T-helper 22 cell (primary cell): ENCODE measurements at places on chromosomes 5 and 9.

- DNase-seq, result no peak
Observed at GRCh38 chr9:136090768-136091581, 4.1 kb downstream of the NACC2 start.

DNA sequence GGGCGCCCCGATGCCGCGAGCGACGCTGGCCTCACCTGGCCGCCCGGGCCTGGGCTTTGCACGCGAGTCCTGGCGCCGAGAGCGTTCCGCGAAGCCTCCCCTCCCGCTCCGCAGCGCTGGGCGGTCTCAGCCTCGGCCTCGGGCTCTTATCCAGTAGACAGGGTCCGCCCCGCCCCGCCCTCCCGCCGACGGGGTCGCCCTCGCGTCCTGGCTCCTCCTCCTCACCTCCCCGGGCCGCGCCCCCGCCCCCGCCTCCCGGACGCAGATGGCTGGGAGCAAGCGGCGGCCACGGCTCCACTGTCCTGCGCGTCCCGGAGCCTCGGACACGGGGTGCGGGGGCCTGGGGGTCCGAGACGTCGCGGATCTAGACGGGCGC lies at the start of gene SLC6A3:
Gene SLC6A3, minus strand, starts transcription at position 128 of the 376 bp plus-strand sequence. CDS start 2,243 bp downstream, outside the sequence.
- no peak for DNase-seq

DNA sequence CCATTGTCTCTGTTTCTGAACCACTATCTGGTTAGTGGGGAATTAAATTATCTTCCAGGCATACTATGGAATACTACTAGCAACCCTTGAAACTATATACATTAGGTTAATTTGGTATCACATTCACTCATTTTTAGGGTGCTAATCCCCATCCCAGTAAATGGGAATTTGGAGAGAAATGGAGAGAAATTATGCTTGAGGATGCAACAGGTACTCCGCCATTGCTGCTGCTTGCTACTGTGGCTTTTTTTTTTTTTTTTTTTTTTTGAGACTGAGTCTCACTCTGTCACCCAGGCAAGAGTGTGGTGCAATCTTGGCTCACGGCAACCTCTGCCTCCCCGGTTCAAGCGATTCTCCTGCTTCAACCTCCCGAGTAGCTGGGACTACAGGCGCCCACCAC lies 66.1 kb downstream of the AK8 start:
- no peak for DNase-seq

GRCh38 chr5:33817301-33817700 lies 74.5 kb downstream of the ADAMTS12 start:
- no peak for DNase-seq

- DNase-seq, result no peak
Observed at GRCh38 chr5:9786380-9787360, 156.5 kb upstream of the TAS2R1 start.

GRCh38 chr5:29833394-29833793 lies 1360.1 kb upstream of the CDH6 start:
- no peak for DNase-seq

GRCh38 chr9:3215658-3216057 lies 310.1 kb downstream of the RFX3 start:
- DNase-seq, result no peak

- no peak for DNase-seq
Observed at GRCh38 chr5:68053202-68053601, 162.4 kb upstream of the PIK3R1 start.

- no peak for DNase-seq
Observed at GRCh38 chr9:81687521-81688261, 1.7 kb downstream of the TLE1 start.

- no peak for DNase-seq
Observed at GRCh38 chr5:116371935-116372334, 202.7 kb downstream of the SEMA6A start.

- DNase-seq, result no peak
Observed at GRCh38 chr5:35860686-35861085, 4.0 kb downstream of the IL7R start.

GRCh38 chr9:81363916-81364480 lies 325.3 kb downstream of the TLE1 start:
- DNase-seq, result no peak

DNA sequence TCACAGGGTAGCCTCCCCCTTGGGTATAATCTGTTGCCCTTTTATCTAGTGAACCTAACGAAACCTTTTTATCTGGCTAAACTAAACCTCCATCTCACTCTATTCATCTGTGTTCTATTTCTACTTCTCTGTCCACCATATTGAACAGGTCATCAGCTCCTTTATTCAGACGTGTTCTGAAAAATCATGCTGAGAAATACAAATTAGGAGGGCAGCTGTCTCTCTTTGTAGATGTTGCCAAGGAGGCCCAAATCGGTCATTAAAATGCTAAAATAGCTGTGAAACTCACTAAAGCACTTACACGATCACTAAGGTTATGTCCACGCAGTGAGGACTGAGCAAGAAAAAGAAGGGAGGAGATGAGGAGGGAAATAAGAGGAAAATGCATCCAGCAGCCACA lies 115.6 kb upstream of the RETREG1 start:
- DNase-seq, result no peak

DNA sequence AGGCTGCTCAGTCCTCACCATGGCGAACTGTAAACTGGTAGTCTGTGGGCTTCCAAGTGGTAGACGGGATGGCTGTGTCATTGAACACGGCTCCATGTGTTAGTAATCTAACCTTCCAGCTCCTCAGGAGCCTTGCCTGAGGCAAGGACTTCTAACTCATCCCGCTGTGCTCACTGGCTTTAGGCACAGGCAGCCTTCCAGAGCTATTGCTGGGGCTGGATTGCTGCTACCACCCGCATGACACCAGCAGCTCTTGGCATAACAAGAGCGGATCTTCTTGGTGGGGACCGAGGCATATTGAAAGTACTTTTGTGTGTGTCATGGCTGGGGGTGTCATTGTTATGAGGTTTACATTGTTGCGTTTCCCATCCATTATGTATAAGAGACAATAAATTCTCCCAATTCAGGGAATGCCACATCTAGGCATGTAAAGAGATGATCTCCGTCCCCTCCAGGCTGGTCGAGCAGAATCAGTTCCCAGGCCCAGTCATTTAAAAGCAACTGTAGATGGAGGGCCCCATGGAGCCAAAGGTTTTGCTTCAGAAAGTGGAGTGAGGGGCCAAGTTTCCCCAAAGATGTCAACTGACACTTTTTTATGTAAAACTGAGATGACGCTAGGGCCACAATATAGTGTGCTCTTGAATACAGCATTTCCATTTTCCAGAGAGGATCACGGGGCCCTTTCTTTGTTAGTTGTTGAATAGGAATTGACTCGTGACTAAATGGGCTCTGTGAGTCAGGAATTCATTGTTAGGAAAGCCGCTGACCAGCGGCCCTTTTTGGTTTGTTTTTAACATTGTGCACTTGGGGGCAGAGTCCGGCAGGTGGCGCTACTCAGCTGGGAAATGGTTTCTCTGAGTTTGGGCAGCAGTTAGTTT lies 759.5 kb downstream of the TAF11L14 start:
- DNase-seq, result no peak

DNA sequence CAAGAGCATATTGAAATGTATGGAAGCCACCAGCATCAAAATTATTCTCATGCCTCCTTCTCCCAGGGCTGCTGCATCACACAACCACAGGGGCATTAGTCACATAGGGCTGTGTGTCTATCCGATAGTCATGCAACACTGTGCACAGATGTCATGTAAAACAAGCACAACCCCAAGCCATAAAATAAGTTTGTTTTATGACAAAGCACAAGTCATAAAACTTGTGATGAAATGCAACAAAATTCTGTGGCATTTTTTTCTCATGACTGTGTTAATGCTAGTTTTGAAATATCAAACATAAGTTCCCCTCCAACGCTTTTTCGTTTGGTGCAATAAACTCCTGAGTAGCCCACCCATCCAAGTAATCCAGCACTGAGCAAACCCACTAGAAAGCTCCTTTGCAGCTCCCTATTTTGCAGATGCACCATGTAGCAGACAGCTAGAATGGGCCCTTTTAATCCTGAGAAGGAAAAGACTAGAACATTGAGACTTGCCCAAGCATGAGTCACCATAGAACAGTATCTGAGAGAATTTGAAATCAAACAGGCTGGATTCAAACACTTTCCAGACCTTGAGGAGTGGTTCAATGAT lies 93.3 kb upstream of the ZNF366 start:
- DNase-seq, result no peak

DNA sequence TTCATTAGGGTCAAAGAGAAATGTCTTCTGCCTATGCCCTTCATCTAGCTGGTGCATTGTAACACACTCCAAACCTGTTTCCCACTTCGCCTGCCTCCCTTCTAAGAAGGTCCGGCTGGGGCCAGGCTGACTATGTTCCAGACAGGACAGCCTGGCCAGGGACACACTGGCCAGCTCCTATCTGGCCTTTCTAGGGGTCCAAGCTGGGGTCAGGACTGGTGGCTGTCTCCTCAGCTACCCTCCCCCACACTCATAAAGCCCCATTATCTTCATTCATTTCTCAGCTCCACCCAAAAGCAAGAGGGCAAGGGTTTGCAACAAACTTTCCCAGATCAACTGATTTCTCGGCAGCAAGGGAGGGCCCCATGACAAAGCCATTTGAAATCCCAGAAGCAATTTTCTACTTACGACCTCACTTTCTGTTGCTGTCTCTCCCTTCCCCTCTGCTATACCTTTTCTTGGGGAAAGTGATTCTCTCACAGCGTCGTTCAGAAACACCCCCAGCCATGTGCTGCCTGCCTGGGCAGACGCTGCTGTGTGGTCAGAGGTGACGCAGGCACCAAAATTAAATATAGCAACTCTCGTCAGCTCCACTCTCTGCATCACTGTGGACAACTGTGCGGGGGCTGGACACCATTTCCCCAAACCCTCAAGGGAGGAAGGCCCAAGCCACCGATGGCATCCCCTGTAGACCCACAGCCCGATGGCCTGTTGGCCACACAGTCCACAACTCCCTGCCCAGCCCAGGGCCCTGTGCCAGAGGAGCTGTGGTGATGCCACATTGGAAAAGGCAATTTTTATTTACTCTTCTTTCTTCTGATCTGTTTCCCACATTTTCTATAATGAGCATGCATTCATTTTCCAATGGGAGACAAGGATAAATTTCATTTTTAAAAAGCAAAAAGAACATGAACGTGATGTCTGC lies 6.1 kb downstream of the IL13 start:
- no peak for DNase-seq

- no peak for DNase-seq
Observed at GRCh38 chr9:7368410-7369292, 430.9 kb downstream of the DMAC1 start.

- DNase-seq, result no peak
Observed at GRCh38 chr9:135144581-135145170, 57.2 kb downstream of the OLFM1 start.

DNA sequence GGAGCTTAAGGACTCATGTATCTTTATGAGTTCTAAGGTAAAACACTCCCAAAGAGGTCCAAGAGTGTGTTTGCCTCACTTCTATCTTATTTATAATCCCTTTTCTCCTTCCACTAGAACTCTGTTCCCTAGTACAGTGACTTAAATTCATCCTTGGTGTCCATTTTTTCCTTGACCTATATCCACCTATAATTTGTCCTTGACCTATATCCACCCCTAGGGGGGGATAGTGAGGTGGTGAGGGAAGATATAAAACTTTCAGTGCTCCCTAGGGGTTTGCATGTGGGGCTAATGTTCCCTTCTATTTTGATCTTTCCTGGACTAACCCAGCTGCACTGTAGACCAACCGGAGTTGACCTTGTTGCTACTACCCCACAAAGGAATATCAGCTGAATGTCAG lies 83.5 kb upstream of the GNAQ start:
- no peak for DNase-seq

- no peak for DNase-seq
Observed at GRCh38 chr5:122022966-122023365, 55.1 kb downstream of the LOX start.

DNA sequence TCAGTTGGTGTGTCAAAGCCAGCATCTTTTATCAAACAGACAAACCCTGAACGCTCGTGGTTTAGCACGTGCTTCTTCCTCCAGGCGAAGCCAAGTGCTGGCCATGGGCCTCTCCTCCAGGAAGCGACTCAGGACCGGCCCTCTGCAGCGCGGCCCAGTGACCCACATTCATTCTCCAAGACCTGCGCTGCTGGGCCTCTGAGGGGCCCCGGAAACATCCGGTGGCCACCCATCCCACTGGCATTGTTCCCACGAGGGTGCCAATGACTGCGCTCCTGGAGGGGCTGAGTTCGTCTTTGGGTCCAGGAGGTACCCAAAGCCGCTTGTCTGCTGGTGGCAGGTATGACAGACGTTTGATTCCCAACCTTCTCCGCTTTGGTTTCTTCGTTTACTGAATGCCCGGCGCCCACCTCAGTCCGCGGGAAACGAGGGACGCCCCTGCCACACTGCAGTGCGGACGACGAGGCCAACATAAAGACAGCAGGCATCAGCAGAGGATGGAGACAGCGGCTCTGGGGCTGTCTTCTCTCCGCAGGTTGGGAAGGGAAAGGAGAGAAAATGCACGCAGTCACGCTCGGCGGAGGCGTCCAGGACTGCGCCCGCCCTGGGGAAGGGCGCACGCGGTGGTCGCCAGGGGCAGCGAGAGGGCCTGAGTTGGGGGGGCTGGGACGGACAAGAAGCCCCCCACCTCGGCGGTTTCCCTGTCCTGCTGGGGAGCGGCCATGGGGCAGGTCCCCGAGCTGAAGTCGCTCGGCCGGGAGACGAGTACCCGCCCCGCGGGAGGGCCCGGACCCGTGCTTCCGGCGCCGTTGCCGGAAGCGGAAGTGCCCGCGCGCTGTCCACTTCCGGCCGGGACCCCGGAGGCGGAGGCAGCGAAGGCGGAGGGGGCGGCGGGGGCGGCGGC lies at the start of gene EXOC3:
Gene EXOC3, plus strand, starts transcription at position 842 of the 904 bp plus-strand sequence. CDS start 3,030 bp downstream, outside the sequence.
- peak; percentile 48 for DNase-seq

- no peak for DNase-seq
Observed at GRCh38 chr5:123144096-123144495, 55.1 kb downstream of the PRDM6 start.

GRCh38 chr5:39941416-39941815 lies 516.6 kb upstream of the DAB2 start:
- no peak for DNase-seq

DNA sequence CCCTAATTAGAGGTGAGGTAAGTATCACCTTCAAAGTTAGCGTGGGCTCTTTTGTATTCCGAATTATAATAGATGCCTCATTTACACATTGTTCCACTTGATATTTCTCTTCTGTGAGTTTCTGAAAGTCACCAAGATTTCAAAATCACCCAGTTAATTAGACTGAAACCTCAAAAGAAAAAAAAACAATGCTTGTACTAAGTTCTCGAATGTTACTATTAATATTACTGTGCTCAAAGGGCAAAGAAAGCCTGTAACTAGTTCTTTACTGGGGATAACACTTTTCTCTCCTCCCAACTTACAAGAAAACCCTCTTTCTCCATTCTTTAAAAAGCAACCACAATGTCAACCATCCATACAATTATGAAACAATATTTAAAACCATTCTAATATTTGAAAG lies 98.5 kb downstream of the STRBP start:
- no peak for DNase-seq

DNA sequence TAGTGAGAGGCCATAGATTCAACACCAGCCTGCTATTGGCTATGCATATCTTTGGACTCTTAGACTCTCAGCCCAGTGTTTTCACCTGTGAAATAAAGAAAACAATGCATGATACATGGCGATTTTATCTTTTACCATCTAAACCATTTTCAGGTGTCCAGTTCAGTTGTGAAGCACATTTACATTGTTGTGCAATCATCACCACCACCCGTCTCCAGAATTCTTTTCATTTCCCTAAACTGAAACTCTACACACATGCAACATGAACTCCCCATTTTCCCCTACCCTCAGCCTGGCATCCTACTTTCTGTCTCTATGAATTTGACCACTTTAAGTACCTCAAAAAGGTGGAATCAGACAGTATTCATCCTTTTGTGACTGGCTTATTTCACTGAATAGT lies 420.6 kb downstream of the MED10 start:
- no peak for DNase-seq
